ENCODE measurements at places on chromosomes 4 and X.
A peak's percentile ranks its signal among the peaks of the same experiment; 100 is the strongest.

DNA sequence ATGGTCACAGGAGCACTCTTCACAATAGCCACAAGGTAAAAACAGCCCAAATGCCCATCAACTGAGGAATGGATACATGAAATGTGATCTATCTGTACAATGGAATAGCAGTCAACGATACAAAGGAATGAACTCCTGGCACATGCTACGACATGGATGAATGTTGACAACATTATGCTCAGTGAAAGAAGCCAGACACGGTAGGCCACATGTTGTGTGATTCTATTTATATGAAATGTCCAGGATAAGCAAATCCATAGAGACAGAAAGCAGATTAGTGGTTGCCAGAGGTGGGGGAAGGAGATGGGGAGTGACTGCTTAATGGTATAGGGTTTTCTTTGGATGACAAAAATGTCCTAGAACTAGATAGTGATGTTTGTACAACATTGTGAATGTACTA is 58.7 kb upstream of the GPM6B start:
- no peak for DNase-seq

- no peak for DNase-seq
These were observed 1160.3 kb downstream of the FSTL5 start for GRCh38 chr4:161003418-161004057.

GRCh38 chr4:180828455-180829018 is 1414.7 kb upstream of the TENM3 start:
- DNase-seq, result peak; percentile 48

GRCh38 chr4:56410247-56411062 is 23.2 kb upstream of the AASDH start:
- DNase-seq, result no peak

DNA sequence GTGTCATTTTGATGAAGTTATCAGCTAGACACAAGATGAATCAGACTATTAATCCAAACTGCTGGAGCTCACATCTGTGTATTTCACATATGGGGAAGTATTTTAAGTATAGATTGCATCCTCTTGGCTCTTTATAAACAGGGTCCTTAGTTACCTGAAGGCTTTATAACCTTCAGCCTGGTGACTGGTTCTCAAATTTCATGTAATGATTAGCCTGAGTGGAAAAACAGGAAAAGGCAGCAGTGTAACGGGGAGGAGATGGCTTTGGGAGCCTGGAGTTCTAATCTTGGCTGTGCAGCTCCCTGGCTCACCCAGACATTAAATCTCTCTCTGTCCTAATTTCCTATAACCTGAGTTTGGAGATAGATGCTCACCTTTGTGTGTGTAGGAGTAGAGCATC is 103.8 kb upstream of the HPF1 start:
- no peak for DNase-seq

GRCh38 chr4:17535242-17535641 is 20.3 kb downstream of the CLRN2 start:
- no peak for DNase-seq

- no peak for DNase-seq
These were observed 35.6 kb downstream of the ACOX3 start for GRCh38 chr4:8404791-8405515.

DNA sequence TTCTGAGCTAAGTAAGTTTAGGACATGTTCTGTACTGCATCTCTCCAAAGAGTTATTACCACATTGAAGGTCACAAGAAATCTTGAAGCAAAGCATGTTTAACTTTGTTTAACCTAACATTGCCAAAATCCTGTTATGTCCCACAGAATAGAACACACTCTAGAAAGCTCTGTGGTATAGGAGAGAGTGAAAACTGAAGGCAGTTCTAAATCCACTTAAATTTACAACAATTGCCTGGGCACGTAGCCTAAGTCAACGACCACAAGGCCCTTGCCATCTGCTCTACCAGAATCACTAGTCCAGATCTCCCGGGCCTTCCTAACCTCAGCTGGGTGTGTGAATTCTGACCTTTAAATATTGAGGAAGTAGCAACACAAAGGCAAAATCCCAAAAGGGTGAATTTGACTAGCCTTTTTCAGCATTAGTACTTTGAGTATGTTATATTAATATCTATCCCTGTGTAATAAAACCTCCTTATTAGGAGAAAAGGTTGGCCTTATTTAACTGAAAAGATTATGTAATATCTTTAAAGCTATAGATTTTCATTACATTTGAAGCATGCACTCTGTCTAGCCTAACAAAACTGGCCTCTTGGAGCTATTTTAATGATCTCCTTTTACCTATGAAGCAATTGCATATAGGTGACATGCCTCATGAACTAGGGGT is 4.5 kb upstream of the MAML3 start:
- peak; percentile 24 for DNase-seq

DNA sequence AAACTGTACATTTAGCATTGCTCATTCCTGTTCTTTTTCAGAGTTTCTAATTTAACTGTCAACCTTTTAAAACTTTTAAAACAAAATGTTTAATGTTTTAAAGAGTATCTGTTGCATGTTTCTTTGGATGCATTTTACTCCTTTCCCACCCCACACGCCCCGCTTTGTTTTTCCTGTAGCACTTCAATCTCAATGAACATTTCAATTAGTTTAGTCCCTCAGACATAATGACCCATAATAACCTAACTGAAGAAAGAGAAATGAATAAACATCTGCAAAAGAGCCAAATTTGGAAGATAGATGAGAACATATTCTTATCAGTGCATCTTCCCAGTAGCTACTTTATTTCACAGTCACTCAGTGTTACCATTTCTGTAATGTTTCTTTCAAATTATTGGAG is 7.5 kb downstream of the PCDH10 start:
- no peak for DNase-seq
